Caco-2 (cell line): ENCODE measurements at places on chromosomes 5 and 9. TPM values are rescaled to one million over a fixed set of nuclear protein-coding genes. Genes with fewer than 3 reads are reported as not detected.

The PCDHGA3 gene
- 0.11 TPM in 1 of 2 replicates, not detected in the other for total RNA-seq

The FBP2 gene
- total RNA-seq = not detected in 2 replicates

The COL23A1 gene
- total RNA-seq = 0.09 and 0.18 TPM in 2 replicates

The BAAT gene
- total RNA-seq = 1.1 and 1.3 TPM in 2 replicates

The AGXT2 gene
- 0.21 TPM in 1 of 2 replicates, not detected in the other for total RNA-seq

- H3K27me3 ChIP-seq = no peaks in the 10 kb centered on the region
- no peaks in the 10 kb centered on the region for H3K36me3 ChIP-seq
- no peak overlapping the region for H3K27ac ChIP-seq
- no peak for DNase-seq
- H3K4me1 ChIP-seq = no peaks in the 10 kb centered on the region
Observed at GRCh38 chr5:35618781-35619180, 1.1 kb downstream of the SPEF2 start.

The SPAAR gene
- total RNA-seq = not detected in 2 replicates

- no peak overlapping the region for H3K4me3 ChIP-seq
- no peak for DNase-seq
- H3K4me1 ChIP-seq = no peaks in the 10 kb centered on the region
- no peaks in the 10 kb centered on the region for H3K36me3 ChIP-seq
- H3K27ac ChIP-seq = no peak overlapping the region
Observed at GRCh38 chr9:1875251-1875851, 139.8 kb upstream of the SMARCA2 start.

The IRX2 gene
- 43.6 and 44.1 TPM in 2 replicates for total RNA-seq

DNA sequence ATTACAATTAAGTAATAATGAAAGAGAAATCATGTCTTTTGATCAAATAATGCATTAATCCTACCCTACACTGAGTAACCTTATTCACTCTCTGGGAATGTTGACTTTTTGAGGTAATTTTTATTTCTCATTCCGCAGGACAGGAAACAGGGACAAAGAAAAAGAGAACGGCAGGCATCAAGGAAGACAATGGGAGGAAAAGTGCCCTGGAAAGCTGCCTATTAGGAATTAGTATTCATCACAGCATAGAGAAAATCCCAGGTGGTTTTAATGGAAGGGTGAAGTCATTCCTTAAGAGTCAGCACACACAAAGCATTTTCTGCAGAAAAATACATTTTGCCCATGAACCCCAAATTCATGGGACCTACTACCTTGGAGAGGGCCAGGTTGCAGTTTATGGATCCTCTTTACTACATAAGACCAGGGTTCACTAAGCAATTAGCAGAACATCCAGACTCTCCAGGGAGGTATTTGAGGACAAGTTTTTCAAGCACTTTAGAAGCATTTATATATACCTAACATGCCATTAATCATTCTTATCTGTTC, 9.4 kb downstream of the FSTL4 start:
- H3K27me3 ChIP-seq = no peaks in the 10 kb centered on the region
- H3K27ac ChIP-seq = no peak overlapping the region
- no peaks in the 10 kb centered on the region for H3K4me1 ChIP-seq
- H3K4me3 ChIP-seq = no peak overlapping the region
- no peaks in the 10 kb centered on the region for H3K36me3 ChIP-seq

The CPEB4 gene
- total RNA-seq = 21.4 and 25.1 TPM in 2 replicates
